Dorsolateral prefrontal cortex (tissue), 122 donors: ENCODE measurements at places on chromosomes 12 and 14. TPM values are rescaled to one million over a fixed set of nuclear protein-coding genes. Genes with fewer than 3 reads are reported as not detected.
A peak's percentile ranks its signal among the peaks of the same experiment; 100 is the strongest.

Gene RERG
- 10.8 TPM for total RNA-seq

Gene IL26
- total RNA-seq = not detected

Gene DAD1
- 102 TPM for total RNA-seq

Gene RAPGEF3
- 125 TPM for total RNA-seq

Gene CCDC196
- total RNA-seq = not detected

Gene TRHDE
- total RNA-seq = 41.6 TPM

Gene C14orf132
- 130 TPM for total RNA-seq

DNA sequence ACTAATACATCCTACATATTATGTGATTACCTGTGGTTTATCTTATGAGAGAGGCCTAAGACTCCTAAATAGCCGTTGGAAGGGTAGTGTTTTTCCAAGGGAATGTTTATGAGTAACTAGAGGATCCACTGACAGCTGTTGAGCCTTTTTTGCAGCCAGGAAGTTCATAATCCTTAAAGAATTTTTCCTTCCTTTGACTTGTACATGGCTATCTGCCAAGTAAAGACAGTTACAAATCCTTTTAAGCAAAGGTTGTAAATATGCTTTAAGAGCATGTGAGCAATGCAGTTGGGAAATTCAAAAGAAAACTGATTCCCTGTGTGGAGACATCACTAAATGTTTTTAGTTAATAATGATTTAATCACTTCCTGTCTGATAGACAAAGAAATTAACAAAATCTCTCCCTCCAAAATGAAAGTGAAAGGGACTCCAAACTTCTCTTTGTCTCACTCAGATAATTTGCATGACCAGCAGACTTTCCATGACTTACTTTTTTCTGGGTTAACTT lies 333.8 kb downstream of the PDZRN4 start:
- DNase-seq = no peak

GRCh38 chr14:64636980-64637429 lies 67.2 kb upstream of the PLEKHG3 start:
- no peak for DNase-seq

GRCh38 chr12:30679241-30679640 lies 16.4 kb downstream of the IPO8 start:
- DNase-seq = no peak

- no peak for DNase-seq
These were observed 45.7 kb downstream of the ESRRB start for GRCh38 chr14:76421662-76422061.

- no peak for DNase-seq
These were observed 319 bp downstream of the GALNT6 start for GRCh38 chr12:51390891-51391282.

- DNase-seq = no peak
These were observed 6.4 kb upstream of the SIX6 start for GRCh38 chr14:60502541-60502940.

DNA sequence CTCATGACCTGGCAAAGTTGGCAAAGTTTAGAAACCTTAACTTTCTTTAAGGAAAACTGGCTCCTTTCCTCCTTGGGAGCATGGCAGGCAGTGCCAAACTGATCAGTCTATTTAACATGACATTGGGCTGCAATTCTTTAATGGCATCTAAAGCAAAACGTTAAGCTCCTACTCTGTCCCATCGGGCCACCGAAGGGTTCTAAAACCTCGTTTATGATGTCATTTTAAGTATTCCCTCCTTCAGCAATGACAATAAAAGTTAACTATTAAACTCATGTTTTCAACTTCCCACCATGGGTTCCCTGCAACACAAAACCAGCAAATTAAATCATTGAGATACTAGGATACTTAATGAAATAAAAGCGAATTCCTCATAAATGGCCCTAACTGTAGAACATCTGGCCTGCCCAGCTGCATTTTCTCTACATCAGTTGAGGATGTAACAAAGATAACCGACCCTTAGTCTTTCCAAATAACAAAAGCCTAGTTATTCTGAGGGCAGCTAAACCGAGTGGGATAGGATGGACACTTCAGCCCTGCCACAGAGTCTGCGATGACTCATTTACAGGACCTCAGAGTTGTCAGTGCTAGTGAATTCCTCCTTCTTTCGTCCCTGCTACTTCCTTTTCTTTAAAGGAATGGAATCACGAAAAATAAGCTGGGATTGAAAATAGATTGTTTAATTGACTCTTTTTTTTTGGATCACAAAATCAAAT lies 34.5 kb upstream of the RIC8B start:
- DNase-seq = no peak

GRCh38 chr14:50501642-50502041 lies 30.7 kb downstream of the MAP4K5 start:
- DNase-seq = no peak

DNA sequence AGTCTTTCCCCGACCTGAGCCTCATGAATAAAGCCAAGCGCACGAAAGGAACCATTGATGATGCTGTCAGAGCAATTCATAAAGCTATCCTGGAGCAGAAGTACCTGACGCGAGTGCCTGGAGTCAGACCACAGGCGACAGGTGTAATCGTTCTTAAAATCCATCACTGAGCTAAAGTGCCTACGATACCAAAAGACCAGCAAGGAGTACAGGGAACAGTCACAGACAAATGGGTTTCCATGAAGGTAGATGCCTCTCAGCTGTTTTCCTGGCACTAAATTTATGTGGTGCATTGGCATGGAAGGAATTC lies 1.4 kb upstream of the PCED1B start:
- no peak for DNase-seq

DNA sequence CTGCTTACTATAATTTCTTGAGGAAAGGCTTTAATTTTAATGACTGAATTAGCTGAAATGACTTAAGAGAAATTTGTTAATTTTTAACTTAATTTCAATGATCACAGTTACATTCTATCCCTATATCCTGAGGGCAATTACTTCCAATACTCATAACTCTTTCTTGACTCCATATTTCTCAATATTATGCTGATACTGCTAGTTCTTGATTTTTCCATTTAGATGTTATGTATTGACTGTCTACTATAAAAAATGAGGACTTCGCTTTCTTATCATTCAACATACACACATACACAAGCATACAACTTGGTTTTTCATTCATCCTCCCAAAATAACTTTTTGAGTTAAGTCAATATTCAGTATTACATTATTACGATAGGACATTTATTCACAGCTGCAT lies 176.2 kb downstream of the PHLDA1 start:
- DNase-seq = no peak

- DNase-seq = peak; percentile 75
These were observed 1.5 kb upstream of the EFS start for GRCh38 chr14:23366426-23366921.

DNA sequence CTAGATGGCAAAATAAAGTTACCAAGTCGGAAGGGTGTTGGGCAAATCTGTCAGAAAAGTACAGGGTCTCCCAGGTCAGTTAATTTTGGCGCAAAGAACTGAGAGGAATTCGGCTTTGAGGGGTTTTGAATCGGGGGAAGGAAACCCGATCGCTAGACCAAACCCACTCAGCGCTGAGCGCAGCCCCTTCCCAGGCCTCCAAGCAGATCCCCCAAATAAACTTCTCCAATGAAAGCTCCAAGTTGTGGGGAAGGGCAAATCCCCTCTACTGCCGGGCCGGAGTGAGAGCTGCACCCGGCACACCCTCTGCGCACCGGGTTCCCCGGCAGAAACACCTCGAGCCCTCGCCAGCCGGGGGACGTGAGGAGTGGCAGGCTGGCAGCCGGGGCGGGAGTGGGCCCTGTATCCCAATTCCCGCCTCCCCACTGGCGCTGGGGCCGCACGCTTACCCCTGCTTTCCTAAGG lies 441 bp downstream of the E2F7 start:
- no peak for DNase-seq

- DNase-seq = no peak
These were observed 106.4 kb upstream of the PLEKHG7 start for GRCh38 chr12:92596383-92596782.

- DNase-seq = no peak
These were observed 75.6 kb upstream of the SLC24A4 start for GRCh38 chr14:92247341-92247740.

GRCh38 chr12:108301346-108301745 lies 37.8 kb downstream of the CMKLR1 start:
- no peak for DNase-seq

GRCh38 chr14:85577543-85578114 lies 47.7 kb downstream of the FLRT2 start:
- DNase-seq = no peak

DNA sequence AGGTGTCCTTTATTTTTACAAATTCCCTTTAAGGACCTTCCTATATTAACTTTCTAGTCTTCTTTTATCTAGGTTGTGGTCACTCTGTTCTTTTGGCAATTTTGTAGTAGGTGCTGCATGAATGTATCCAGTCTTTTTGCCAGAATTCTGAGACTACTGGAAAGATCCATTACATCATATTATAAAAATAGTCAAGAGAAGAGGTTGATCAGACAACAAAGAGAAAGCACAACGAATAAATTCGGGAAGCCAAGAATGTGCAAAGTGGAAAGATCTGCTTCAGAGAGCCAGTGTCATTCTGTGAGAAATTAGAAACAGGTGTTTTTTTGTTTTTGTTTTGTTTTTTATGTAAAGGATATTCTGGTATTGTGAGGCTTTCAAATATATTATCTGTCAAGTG lies 15.8 kb upstream of the SLC16A7 start:
- no peak for DNase-seq

GRCh38 chr14:22886500-22887259 lies 3.7 kb downstream of the REM2 start:
- no peak for DNase-seq
